ENCODE measurements at places on chromosomes 2 and 18.

DNA sequence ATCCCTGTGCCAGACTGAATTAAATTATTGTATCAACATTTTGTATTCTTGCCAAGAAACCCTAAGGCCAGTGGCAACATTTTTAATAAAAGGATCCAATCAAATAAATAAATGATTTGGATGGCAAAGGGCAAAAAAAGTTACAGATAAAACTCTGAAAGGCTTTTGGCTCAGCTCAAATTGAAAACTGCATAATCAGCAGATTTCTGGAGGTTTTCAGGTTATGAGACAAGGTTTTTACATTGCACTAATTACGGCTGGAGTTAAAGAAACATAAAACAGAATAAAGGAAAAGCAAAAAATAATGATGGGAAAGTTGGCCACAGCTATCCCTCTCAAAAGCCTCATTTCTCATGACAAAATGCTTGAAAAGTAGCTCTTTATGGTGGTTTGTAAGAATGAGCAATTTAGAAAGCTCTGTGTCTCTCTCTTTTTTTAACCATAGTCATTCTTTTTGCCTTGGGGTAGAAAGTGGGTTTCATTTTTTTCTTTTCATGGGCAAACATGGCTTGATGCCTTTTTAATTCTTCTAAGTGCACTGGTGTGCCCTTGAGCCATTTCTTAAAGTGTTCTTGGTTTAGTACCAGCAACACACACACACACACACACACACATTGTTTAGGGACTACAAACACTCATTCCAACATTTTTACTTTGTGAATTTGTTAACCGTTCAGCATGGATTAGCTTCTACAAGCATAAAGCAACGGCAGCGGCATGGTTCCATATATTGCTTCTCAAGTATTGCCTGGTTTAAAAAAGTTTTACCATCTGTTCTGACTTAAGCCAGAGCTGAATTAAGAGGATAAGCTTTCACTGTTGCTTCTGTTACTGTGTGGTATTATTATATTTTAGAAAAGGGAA is 747.1 kb upstream of the FSHR start:
- H3K27ac ChIP-seq: no peak overlapping the region
- no peaks in the 10 kb centered on the region for H3K4me1 ChIP-seq
- H3K36me3 ChIP-seq: peaks cover 2% of the 10 kb centered on the region
- DNase-seq: no peak
- H3K4me3 ChIP-seq: no peak overlapping the region
- no peaks in the 10 kb centered on the region for H3K27me3 ChIP-seq

DNA sequence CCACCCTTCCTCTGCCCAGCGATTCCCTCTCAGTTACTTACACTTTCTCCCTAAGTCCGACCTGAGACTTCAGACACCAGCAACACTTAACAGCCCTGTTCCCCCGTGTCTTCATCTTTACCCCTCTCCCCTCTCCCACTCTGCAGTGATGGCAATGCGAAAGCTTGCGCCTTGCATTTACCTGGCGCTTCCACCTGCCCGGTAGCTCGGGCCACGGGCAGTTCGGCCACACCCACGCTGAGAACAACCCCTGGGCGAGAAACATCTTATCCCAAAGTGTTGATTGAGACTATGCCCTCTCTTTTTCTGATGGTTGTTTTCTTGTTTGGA is 558 bp downstream of the DNAJC10 start:
- no peak overlapping the region for H3K4me3 ChIP-seq
- no peaks in the 10 kb centered on the region for H3K4me1 ChIP-seq
- H3K36me3 ChIP-seq: no peaks in the 10 kb centered on the region
- peaks cover 11% of the 10 kb centered on the region for H3K27me3 ChIP-seq
- no peak for DNase-seq
- no peak overlapping the region for H3K27ac ChIP-seq

DNA sequence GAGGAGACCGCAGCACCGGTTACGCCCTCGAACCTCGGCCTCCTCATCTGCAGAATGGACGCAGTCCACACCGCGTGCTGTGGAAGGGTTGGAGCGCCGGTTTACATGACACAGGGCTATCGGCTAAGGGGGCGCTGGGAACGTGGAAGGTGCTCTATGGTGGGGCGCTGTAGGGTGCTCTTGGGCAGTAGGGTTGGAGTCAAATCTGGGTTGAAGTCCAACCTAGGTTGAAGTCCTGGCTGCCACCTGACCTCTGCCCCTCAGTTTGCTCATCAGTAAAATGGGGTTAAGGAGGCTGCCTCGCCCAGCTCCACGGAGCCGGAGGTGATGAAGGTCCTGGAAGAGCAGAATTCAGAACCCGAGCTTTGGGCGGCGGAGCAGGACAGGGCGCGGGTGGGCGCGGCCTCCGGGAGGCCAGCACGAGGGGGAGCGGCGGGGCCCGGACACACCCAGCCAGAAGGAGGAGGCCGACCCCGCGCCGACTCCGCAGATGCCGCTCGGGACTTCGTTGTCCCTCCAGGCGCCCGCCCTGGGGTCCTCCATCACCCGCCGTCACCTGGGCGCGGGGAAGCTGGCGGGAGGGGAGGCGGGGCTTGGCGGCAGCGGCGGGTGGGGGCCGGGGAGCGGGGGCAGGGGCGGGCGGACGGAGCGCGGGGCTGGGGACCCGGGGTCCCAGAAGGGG is 558 bp upstream of the GAREM2 start:
- H3K36me3 ChIP-seq: peaks cover 4% of the 10 kb centered on the region
- H3K27ac ChIP-seq: peak overlapping the region; percentile 85
- peaks cover 52% of the 10 kb centered on the region for H3K27me3 ChIP-seq
- H3K4me1 ChIP-seq: peaks cover 19% of the 10 kb centered on the region
- DNase-seq: no peak
- peak overlapping the region; percentile 83 for H3K4me3 ChIP-seq

DNA sequence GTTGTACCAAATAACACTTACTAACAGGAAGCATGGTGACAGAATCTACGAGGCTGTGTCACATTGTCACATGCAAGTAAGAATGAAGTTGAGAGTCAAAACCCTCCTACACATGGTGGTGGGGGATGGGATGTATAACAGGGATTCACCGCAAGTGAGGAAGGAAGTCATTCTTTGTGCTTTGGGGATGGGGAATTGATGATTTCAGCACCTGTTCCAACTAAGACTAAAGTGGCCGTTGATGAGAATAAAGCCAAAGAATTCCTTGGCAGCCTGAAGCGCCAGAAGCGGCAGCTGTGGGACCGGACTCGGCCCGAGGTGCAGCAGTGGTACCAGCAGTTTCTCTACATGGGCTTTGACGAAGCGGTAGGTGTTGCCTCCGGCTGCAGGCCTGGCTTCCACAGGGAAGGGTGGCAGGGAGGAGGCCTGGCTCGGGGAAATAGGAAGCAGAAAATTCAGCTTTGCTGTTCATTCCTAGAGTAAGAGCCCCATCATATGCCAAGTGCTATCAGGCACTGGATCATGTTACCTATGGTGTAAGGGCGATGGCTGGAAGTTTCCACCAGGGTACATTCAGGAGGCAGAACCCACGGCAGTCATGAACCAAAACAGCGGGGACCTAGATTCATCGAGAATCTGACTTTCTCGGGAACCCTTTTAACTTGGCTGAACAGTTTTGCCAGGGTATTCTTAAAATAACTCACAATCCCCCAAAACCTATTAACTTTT is 120.3 kb downstream of the UXS1 start:
- peaks cover 8% of the 10 kb centered on the region for H3K27me3 ChIP-seq
- H3K36me3 ChIP-seq: no peaks in the 10 kb centered on the region
- no peak overlapping the region for H3K27ac ChIP-seq
- H3K4me1 ChIP-seq: peaks cover 28% of the 10 kb centered on the region
- no peak for DNase-seq

DNA sequence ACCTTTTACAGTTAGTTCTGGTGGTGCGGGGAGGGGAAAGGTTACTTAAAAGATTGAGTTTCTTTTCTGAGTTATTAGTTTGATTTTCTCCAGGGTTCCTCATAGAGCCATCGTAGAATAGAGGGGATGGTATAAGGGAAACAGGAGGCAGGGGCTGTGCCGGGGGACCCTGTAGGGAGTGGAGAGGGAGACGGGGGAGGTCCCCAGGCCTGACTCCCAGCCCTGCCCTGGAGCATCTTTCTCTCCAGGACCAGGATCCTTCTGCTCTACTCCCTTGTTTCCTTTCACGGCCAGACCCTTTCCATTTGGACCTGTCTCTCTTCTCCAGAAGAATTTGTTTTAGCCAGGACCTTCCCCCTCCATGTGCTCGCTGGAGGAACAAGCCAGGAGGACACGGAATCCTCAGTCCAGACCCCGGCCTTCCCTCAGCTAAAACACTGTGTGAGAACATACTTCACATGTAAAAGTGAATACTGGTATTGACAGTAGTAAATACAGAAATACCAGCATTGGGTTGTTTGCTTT is 35.4 kb downstream of the DGKD start:
- no peak for DNase-seq
- no peaks in the 10 kb centered on the region for H3K27me3 ChIP-seq
- H3K4me3 ChIP-seq: no peak overlapping the region
- H3K36me3 ChIP-seq: peaks cover 29% of the 10 kb centered on the region
- no peak overlapping the region for H3K27ac ChIP-seq
- peaks cover 29% of the 10 kb centered on the region for H3K4me1 ChIP-seq

GRCh38 chr2:193907561-193907960 is 1712.8 kb upstream of the TMEFF2 start:
- no peaks in the 10 kb centered on the region for H3K4me1 ChIP-seq
- no peak overlapping the region for H3K27ac ChIP-seq
- H3K36me3 ChIP-seq: no peaks in the 10 kb centered on the region
- no peaks in the 10 kb centered on the region for H3K27me3 ChIP-seq

- H3K36me3 ChIP-seq: peaks cover 4% of the 10 kb centered on the region
- no peak for DNase-seq
- no peaks in the 10 kb centered on the region for H3K4me1 ChIP-seq
These were observed 87.9 kb downstream of the SEPTIN10 start for GRCh38 chr2:109525836-109526235.

DNA sequence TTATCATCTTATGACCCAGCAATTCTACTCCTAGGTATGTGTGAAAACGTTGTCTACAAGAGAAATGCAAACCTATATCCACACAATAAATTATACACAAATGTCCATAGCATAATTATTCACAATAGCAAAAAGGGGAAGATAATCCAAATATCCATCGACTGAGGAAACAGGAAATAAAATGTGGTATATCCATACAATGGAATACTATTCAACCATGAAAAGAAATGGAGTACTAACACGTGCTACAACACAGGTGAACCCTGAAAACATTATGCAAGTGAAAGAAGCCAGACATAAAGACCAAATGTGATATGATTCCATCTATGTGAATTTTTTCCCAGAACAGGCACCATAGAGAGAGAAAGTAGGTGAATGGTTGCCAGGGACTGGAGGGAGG is 72.1 kb downstream of the ACOXL start:
- no peak overlapping the region for H3K4me3 ChIP-seq
- DNase-seq: no peak
- peaks cover 6% of the 10 kb centered on the region for H3K4me1 ChIP-seq
- peaks cover 2% of the 10 kb centered on the region for H3K36me3 ChIP-seq
- no peak overlapping the region for H3K27ac ChIP-seq
- H3K27me3 ChIP-seq: peaks cover 78% of the 10 kb centered on the region

DNA sequence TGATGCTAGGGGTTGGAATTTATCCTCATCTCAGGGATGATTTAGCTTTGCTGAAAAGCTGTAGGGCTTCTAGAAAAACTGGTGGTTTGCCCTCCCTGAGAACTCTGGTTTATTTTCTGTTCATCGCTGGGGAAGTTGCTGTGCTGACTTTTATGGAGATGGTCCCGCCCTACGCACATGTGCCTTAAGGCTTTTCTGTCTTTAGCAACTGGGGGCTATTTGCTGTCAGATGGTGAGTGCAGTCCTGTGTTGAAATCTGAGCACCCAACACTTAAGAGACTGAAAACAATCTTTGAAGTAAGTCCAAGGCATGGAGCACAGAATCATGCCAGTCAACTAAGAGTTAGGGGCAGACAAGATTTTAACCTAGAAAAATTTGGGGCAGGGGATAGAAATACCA is 2148.4 kb upstream of the CELF4 start:
- H3K4me3 ChIP-seq: no peak overlapping the region
- no peak for DNase-seq
- no peaks in the 10 kb centered on the region for H3K36me3 ChIP-seq
- H3K27ac ChIP-seq: no peak overlapping the region

DNA sequence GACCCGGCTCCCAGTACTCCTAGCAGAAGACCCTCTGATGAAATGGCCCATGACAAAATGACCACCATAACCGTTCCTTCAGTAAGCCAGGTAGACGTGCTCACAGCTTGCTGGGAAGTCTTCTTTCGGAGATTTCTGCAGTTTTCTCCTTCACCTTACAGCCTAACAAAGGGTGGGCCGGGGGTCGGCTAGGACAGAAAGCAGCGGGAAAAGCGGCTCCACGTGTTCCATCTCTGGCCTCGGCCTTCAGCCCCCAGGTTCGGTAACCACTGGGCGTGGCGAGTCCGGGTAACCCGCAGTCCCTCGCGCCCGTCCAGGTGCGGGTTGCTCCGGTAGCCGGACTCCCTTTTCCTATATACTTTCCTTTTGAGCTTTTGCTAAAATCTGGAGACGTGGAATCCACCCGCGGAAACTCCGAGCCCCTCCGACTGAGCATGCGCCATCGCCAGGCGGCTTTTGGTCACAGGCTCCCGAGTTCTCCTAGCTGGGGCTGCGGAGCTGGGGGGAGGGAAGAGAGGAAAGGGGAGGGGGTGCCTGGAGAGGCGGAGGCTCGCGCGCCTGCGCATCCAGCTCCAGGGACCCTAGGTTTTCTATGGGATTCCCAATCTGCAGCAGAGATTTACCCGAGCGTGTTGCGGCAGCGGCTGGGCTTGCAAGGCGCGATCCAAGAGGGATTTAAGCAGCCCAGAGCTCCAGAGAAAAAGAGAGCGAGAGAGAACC is at the start of gene VSNL1:
Gene VSNL1 (plus strand): TSS at position 604 of the 720 bp plus-strand sequence. CDS start 51,379 bp downstream, outside the sequence.
- H3K4me3 ChIP-seq: no peak within 1 kb of the TSS
- no peak within 1 kb of the TSS for H3K27ac ChIP-seq
- no peaks in the 10 kb centered on the region for H3K36me3 ChIP-seq
- DNase-seq: no peak
- peaks cover 65% of the 10 kb centered on the region for H3K27me3 ChIP-seq

DNA sequence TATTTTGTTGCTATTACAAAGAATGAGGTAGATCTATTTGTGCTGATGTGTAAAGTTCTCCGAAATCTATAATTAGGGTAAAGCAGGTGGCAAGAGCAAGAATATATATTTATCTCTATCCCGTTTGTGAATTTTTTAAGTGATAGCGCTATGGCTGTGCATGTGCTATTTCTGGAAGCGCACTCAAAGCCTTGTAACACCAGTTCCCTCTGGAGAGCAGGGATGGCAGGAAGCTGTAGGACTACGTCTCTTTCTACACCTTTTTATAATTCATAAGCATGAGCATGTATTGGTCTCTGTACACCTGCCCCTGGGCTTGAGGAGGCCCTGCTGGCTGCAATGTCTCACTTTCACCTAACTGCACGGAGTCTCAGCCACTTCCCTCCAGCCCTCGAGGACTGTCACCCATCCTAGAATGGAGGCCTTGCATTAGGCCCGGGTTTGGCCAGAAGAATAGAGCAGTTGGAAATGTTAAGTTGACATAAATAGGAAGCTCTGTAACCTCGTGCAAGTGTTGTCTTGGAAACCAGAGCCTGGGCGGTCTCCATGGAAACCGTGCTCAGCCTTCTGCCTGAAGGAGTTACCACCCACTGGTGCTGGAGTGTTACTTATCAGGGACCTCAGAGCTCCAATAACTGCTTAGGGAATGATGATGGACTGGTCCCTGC is 20.9 kb downstream of the ITM2C start:
- peaks cover 11% of the 10 kb centered on the region for H3K4me1 ChIP-seq
- no peak for DNase-seq
- no peak overlapping the region for H3K27ac ChIP-seq

Data from central memory CD8-positive, alpha-beta T cell (primary cell).